Stimulated activated CD8-positive, alpha-beta memory T cell treated with anti-CD3 and anti-CD28 coated beads, Interleukin-2, amount 100 ng/mL, for 48 hours (primary cell): ENCODE measurements at places on chromosomes 3 and 15.

GRCh38 chr3:39762537-39763070, 46.8 kb upstream of the MYRIP start:
- no peak for DNase-seq

DNA sequence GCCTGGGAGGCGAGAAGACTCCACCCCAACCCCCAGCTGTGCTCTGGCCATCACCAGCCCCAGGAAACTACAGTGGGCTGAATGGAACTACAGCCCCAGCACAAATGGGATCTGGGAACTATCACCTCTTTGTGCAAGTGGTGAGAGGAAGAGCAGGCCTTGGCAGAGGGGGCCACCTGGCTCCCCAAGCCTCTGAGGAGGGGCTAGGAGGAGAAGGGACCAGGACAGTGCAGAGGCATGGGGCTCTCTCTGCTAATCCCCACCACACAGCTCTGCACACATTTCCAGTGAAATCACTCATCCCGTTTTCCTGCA, 31.6 kb downstream of the KY start:
- DNase-seq, result no peak

DNA sequence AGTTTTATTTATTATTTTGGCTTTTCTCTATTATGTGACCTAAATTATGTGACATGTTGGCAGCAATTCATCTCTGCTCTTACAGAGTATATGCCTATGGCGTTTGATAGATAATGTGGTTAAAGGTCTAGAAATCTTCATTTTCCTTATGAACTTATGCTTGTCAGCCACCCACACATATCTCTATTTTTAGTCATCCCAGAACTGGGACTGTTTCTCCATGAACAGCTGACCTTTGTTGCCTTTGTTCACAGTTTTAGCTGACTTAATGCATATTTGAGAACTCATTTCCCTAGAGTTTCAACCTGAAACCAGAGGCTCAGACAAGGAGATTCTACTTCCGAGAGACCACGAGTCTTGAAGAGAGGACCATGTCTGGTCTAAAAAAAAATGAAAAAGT, 176.5 kb downstream of the RAP2B start:
- no peak for DNase-seq

DNA sequence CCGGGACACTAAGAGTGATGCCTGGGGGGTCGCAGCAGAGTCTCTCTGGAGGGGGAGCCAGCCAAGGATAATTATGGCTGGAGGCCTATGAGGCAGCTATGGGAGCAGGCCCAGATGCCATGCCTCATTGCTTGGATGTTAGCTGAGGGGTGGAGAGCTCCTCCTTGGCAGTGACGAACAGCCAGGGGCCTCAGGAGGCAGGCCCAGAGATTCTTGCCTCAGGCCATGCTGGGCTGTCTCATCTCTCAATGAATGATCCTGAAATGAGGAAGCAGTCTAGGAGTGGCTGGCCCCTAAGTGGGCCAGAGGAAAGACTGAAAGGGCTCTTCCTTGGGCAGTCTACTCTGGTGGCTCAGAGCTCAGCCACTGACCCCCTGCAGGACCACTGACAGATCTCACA, 21.3 kb downstream of the KIF9 start:
- no peak for DNase-seq

GRCh38 chr3:128009952-128010846, 42.0 kb upstream of the SEC61A1 start:
- DNase-seq, result no peak

- no peak for DNase-seq
These were observed 125.9 kb downstream of the TPRA1 start for GRCh38 chr3:127464642-127465041.

- no peak for DNase-seq
These were observed 573.4 kb upstream of the PPP2R3A start for GRCh38 chr3:135392151-135392550.

GRCh38 chr3:189787191-189787590, 156.0 kb downstream of the TP63 start:
- no peak for DNase-seq

DNA sequence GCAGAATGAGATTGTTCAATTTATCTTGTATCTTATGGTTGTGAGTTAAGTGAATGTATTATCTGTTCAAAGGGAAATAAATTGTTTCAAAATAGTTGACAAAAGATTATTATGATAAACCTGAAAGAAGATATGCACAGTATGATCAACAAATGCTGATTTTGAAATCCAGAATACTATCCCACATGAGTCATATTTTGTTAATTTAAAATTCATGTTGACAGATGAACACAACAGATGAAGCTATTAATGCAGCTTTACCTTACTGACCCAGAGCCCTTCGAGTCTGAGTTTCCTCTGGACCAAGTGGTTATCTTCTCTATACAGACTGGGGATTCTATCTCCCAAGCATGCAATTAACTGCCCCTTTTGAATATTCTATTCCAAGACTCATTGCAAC, 482.8 kb downstream of the FGF12 start:
- DNase-seq, result no peak
